ENCODE measurements at places on chromosomes 1 and 21.

- H3K4me3 ChIP-seq = no peak overlapping the region
- no peak overlapping the region for H3K27ac ChIP-seq
- DNase-seq = peak; percentile 18
- no peaks in the 10 kb centered on the region for H3K27me3 ChIP-seq
- peaks cover 48% of the 10 kb centered on the region for H3K4me1 ChIP-seq
Observed at GRCh38 chr1:60280256-60280655, 206.7 kb upstream of the C1orf87 start.

DNA sequence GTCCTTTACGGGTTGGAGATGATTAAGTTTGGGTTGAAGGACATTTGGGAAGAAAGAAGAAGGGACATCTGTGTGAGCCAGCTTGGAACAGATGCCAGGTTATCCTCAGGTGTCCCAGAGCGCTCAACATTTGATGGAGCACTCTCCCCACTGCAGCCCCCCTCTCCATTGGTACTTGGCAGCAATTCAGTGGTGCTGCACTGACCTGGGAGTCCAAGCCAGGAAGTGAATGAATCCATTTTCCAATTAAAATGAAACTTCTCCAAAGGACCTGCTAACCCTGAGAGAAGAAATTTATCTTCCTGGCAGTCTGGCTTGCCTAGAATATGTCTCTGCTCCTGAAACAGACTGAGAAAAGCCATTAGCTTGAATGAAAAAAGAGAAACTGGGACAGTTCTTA is 67.1 kb downstream of the FGGY start:
- H3K4me1 ChIP-seq = peaks cover 19% of the 10 kb centered on the region
- no peaks in the 10 kb centered on the region for H3K27me3 ChIP-seq
- no peak overlapping the region for H3K4me3 ChIP-seq

DNA sequence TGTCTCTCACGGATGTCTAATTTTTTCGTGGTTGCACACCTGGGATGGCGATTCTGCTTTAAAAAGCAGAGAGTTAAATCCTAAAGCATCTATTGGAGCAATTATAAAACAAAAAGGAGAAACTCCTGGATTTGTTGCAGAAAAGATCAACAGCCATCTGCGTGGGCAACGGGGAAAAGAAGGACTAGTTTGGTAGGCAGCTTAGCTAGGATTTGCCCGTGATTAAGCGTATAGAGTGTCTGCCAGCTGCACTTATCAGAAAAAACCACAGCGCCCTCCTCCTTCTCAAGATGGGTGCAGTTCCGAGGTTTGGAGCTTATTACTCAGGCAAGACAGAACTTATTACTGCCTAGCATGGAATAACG is 526 bp upstream of the SLC25A24 start:
- no peaks in the 10 kb centered on the region for H3K36me3 ChIP-seq
- H3K4me3 ChIP-seq = peak overlapping the region; percentile 78
- H3K27ac ChIP-seq = peak overlapping the region; percentile 77
- peaks cover 14% of the 10 kb centered on the region for H3K4me1 ChIP-seq
- peak; percentile 39 for DNase-seq
- no peaks in the 10 kb centered on the region for H3K27me3 ChIP-seq

- H3K27me3 ChIP-seq = no peaks in the 10 kb centered on the region
- no peaks in the 10 kb centered on the region for H3K36me3 ChIP-seq
- no peak for DNase-seq
- H3K4me1 ChIP-seq = no peaks in the 10 kb centered on the region
- H3K27ac ChIP-seq = no peak overlapping the region
Observed at GRCh38 chr21:42079939-42080787, 9.0 kb downstream of the UMODL1 start.

- H3K4me1 ChIP-seq = peaks cover 11% of the 10 kb centered on the region
- H3K36me3 ChIP-seq = no peaks in the 10 kb centered on the region
- H3K27ac ChIP-seq = no peak overlapping the region
- H3K27me3 ChIP-seq = no peaks in the 10 kb centered on the region
- H3K4me3 ChIP-seq = no peak overlapping the region
Observed at GRCh38 chr1:44016890-44017400, 14.3 kb downstream of the SLC6A9 start.

GRCh38 chr1:161139766-161140165 is 7.3 kb upstream of the DEDD start:
- H3K27me3 ChIP-seq = no peaks in the 10 kb centered on the region
- DNase-seq = peak; percentile 64
- no peak overlapping the region for H3K27ac ChIP-seq
- H3K36me3 ChIP-seq = no peaks in the 10 kb centered on the region
